CD4-positive, alpha-beta T cell treated with Interleukin-12 subunit alpha and Interleukin-12 subunit beta, for 1 hour (primary cell): ENCODE measurements at places on chromosomes 4 and X.

GRCh38 chrX:42087960-42088359, 164.6 kb upstream of the CASK start:
- no peak for DNase-seq

- no peak for DNase-seq
Measured at GRCh38 chr4:95415346-95415771, 133.4 kb downstream of the UNC5C start.

DNA sequence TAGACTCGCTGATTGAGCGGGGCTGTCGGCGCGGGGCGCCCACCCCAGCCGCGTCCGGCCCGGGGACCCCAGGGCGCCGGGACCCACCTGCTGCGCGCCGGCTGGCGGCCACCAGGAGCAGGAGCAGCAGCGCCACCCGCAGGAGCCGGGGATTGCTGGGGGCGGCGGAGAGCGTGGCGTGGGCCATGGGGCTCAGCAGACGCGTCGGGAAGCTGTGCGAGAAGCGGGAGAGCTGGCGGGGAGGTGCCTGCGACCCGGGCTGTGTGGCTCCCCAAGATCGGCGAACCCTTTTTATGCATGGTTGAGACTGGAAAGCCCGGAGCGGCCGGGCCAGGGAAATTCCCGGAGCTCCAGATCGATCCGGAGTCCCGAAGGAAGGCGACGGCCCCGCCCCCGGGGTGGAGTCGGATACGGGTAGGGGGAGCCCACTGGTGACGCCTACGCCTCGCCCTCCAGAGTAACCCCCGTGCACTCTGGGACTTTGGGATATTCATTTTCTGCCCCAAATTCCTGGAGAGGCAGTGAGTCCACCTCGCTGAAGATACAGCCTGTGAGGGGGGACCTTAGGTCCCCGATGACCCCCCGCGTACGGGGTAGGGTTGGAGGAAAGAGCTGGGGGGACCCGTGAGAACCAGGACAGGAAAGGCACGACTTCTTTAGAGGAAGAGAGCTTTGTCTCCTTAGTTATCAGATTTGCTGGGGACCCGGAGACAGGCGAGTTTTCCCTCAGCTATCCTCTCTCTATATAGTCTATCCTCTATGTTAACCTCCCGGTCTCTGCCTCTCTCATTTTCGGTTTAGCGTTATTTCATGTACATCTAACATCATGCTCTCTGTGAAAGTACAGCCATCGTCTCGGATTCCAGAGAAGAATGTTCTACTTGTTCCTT, at the start of gene CXCL3:
CXCL3 (minus strand) TSS at position 265 of the 890 bp plus-strand sequence; CDS start at position 187, 78 bp downstream.
- peak; percentile 12 for DNase-seq

- DNase-seq, result peak; percentile 69
Measured at GRCh38 chr4:1171311-1172227, 814 bp downstream of the SPON2 start.

DNA sequence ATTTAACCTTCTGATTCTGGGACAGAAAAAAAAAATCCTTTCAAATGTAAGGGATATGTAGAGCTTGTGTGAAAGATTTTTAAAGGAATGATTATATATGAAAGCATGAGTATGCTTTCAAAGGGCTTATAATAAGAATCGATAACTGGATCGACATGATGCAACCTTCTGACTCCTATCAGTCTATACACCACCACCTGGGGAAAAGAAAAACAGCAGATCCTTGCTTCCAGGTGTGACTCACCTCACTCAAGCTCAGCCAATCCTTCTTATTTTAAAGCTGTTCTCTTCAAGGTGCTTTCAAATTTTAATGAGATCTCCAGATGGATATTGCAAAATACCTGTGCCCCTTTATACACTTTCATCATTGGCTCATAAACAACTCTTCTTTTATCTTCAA, 102.1 kb upstream of the EDNRA start:
- no peak for DNase-seq

DNA sequence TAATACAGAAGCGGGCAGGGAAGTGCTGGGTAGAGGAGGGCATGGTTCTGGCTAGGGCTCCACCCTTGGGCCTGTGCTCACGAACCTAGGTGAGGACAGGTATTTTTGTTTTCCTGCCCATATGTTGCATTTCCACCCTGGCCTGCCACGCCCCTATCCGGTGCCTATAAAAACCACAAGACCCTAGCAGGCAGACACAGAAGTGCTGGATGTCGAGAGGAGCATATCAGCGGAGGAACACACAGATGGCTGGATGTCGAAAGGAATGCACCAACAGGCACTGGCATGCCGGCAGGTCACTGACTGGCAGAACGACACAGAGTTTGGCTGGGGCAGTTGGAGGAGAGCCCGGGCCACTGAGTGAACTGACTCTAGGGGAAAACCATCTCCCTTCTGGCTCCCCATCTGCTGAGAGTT, 316.6 kb upstream of the BOD1L1 start:
- no peak for DNase-seq

DNA sequence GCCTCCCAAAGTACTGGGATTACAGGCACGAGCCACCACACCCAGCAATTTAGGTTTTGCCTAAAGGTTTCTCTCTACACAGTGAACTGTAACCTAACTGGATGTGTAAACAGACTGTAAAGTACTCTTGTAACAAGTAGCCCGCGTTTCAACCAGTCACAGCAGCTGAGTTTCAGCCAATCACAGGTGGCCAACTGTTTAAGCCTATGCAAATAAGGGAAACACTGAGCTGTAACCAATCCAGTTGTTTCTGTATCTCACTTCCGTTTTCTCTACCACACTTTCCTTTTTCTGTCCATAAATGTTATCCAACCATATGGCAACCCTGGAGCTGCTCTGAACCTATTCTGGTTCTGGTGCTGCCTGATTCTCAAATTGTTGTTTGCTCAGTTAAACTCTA, 59.9 kb downstream of the DIPK2B start:
- DNase-seq, result no peak

DNA sequence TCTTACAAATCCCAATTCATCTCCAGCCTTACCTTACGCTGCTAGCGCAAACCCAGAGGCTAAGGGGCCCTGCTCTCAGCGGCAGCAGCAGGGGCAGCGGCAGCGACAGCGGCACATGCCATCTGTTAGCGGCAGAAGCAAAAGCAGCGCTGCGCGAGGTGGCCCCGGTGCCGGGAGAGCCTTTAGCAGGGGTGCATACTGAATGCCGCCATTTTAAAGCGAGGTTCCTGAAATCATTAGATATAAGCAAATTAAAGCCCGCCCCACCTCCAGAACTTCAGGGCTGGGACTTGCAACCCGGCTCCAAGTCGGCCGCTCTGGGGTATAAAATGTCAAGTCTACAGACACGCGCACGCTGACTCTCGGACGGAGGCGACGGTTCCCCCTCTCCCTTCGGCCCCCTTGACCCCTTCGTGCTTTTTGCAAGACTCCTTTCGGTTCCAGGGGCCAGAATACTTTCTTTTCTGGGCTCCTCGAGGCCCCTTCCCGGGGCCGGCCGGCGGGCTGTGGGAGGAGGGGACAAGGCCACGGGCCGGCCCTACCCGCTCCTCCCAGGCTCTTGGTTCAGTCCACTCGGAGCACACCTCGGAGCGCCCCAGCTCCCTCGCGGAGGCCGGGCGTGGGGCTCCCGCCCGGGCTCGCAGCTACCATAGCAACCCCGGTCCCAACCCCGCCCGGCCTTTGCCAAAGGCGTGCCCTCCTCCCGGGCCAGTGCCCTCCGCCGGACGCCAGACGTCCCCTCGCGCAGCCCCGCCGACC, at the start of gene MBNL3:
MBNL3 (minus strand) TSS at position 220 of the 759 bp plus-strand sequence. CDS start 49,427 bp downstream, outside the sequence.
- DNase-seq, result peak; percentile 71

GRCh38 chr4:7379719-7380118, 55.0 kb downstream of the PSAPL1 start:
- no peak for DNase-seq

- DNase-seq, result no peak
Measured at GRCh38 chr4:151389311-151389710, 19.7 kb upstream of the FHIP1A start.

GRCh38 chrX:40098264-40099054, 701 bp upstream of the BCOR start:
- peak; percentile 71 for DNase-seq

DNA sequence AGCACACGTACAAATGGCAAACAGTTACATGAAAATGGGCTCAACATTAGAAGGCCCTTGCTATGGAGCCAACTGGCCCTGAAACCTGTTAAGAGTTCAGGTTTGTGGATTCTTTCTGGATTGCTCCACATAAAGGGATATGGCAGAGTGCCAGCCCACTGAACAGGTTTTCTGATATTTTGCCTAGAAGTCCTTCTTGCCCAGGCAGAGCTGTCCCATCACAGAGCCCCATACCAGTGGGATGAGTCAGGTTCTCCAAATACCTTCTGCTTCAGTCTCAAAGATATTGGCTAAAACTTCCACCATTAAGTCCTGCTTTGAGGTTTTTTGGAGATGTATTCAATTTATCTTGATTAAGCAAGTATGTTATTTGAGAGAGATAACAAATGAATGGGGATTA, 146.8 kb upstream of the IL1RAPL2 start:
- no peak for DNase-seq

DNA sequence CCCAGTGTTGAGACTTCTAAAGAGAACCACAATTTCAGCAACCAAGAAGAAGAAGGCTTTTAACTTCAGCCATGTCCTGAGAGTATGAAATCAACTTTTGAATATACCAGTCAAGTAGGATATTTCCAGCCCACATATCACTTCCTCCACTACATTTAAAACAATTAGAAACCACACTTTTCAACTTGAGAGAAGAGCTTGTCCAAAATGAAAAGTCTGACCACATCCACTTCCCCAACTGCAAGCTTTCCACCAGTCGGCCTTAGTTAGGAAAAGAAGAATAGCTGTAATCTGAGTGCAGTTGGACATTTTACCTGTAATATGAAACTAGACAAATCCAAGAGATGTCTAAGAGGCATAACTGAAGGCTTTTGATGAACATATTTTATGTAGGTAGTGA, 101.9 kb upstream of the SLC7A11 start:
- no peak for DNase-seq

DNA sequence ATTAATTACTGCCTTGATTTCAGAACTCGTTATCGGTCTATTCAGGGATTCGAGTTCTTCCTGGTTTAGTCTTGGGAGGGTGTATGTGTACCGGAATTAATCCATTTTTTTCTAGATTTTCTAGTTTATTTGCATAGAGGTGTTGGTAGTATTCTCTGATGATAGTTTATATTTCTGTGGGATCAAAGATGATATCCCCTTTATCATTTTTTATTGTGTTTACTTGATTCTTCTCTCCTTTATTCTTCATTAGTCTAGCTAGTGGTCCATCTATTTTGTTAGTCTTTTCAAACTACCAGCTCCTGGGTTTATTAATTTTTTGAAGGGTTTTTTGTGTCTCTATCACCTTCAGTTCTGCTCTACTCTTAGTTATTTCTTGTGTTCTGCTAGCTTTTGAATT, 32.1 kb downstream of the CDX4 start:
- no peak for DNase-seq

DNA sequence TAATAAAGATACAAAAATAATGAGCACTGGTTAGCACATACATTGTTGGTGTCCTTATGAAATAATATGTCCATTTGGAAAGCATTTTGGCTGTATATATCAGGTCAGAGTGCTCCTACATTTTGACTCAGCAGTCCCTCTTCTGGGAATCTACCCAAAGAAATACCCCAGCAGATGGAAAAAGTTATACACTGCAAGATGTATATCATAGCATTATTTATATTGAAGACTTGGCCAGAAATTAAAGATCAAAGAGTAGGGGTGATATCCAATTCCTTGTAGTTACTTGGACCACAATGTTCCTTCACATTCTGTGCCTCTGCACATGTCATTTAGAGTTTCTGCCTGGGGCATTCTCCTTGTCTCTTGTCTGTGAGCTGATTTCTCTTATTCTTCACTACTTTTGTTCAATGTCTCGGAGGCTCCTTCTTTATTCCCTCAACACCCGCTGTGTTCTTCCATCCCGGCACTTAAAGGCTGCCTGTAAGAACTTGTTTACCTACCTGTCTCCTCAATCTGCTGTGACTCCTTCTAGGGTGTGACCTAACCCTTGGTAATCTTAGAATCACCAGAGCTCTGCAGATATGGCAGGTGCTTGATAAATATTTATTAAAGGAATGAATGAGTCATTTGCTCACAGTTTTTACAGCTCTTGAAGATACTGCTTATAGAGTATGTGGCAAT, 3.1 kb upstream of the TSPAN5 start:
- no peak for DNase-seq

- no peak for DNase-seq
Measured at GRCh38 chr4:59920416-59920815, 1279.7 kb upstream of the ADGRL3 start.

DNA sequence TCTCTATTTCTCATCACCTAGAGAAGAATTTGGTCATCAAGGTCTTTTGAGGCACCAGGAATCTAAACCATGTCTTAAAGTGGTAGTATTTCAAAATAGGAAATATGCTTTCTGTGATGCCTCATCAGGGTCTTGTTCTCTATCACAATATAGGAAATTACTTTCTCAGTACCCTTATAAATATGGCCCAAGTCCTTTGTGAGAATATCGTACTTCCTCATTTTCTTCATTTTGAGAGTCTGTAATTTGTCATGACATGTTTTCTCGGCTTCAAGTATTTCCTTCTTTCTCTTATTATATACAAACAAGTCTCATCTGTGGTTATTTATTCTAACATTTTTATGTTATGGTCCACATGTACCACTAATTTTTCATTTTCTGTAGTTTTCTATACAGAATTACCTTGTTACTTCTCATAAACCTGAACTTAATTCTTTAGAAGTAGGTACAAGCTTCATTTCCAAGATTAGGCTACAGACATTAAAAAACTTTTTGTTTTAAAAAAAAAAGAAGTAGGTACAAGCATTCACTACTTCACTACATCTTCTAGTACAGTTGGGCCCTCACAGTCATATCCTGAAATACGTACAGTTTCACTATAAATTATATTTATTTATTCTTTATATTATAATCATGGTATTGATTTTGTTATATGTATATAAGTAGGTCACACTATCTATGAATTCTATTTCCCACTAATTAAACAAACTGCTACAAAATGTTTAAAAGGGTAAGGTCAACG, 54.4 kb downstream of the KLHL13 start:
- no peak for DNase-seq

- no peak for DNase-seq
Measured at GRCh38 chr4:48905363-48906015, 1.1 kb downstream of the OCIAD2 start.

DNA sequence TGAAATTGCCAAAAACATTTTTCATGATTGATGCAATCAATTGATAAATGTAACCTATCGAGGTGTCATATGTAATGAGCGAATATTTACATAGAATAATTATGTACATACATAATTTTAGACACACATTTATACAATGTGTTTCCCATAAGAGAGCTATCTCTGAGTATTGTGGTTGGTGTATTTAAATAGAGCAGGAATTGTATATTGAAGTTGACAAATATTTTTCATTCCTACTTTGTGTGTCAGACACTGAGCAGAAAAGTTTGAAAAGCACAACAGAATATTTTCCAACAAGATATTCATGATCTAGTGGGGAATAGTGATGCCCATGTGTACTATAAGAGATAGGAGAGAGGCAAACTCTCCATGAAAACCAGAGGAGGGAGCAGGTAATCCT, 295.2 kb downstream of the ANKRD50 start:
- DNase-seq, result no peak
